Endothelial cell of umbilical vein (primary cell): ENCODE measurements at places on chromosomes 12 and 14. TPM values are rescaled to one million over a fixed set of nuclear protein-coding genes. Genes with fewer than 3 reads are reported as not detected.

The GAS2L3 gene
- total RNA-seq = 39.9 and 47.1 TPM in 2 replicates

GRCh38 chr14:76699939-76700590 lies 61.2 kb upstream of the VASH1 start:
- DNase-seq = no peak

DNA sequence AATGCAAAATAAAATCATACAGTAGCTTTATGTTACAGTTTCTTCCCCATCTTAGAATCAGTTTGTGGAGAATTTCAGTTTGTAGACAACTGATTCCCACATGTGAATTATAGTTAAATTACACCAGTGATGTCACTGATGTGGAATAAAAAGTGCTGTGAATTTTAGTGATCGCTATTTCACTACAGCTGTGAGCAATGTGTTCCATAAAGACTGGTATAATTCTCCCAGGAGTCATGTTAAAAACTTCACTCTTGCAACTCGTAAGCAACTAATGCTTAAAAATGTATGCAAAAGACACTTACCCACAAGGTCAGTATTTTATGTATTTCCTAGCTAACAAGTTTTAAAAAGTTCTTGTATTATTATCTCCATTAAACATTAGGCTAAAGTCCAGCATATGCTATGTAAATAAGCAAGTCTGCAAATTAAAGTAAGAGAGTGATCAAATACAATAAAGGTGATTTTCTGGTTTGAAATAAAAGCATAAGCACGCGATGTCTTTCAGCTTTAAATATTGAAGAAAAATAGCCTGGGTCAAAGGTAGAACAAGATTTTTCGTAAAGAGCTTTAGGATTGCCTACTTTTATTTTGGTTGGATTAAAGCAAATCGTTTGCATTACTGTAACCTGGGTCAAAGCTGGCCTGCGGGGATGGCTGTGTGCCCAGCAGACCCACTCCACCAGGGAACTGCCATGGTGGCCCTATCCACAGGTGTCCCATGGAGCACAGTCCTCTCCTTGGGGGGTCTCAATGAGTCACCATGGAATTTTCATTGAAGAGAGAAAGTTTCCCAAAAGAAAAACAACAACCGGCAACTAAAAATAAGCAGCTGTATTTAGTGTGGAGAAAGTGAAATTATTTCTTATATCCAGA lies 12.7 kb upstream of the LRIG3 start:
- DNase-seq = no peak

GRCh38 chr12:14893506-14894250 lies 8.0 kb upstream of the MGP start:
- peak; percentile 75 for DNase-seq

The LRIG3 gene
- total RNA-seq = 42.9 and 55.5 TPM in 2 replicates

The C12orf43 gene
- 24.7 and 26.1 TPM in 2 replicates for total RNA-seq

DNA sequence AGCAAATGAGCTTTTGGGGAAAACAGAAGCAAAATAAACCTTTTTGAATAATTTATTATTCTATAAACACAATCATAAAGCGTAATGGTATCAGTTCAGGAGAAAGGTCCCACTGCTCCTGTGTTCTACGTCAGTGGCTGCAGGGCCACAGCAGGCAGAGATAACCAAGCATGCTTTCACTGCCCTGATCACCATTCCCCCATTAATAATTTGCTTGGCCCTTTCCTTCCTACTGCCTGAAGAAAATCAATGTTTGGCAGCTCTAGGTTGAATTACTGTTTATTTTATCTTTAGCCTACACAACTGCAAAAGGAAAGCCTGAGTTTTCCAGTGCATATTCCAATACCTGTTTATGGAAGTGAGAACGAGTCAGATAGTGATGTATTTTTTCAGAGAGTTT lies 369.9 kb downstream of the DIO2 start:
- no peak for DNase-seq

GRCh38 chr12:94994312-94994711 lies 9.2 kb downstream of the NDUFA12 start:
- no peak for DNase-seq

DNA sequence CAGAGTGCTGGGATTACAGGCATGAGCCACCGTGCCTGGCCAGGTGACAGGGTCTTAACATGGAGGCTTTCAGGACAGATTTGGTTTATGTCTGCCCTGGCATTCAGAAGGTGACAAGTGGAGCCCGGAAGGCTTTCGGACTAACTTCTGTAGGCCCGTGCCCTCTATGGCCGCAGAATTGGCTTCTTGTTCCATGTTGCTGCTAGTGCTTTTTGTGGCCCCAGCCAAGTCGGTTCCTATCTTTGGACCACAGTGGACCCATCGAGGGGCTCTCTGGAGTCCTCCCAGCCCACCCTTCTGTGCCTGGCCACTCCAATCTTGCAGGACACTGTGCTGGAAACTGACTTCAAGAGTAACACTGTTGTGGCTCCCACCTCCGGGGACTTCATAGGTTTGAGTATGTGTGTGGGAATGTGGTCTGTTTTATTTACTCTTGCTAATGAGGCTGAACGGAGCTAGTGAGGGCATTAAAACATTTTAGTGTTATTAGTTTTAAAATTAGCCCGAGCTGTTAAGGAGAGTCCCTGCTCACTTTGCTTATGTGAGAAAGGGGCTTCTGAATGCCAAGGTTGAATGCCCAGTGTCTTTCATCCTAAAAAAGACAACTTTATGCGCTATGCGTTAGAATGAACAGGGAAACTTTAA lies 245.9 kb downstream of the CACNA1C start:
- DNase-seq = no peak

DNA sequence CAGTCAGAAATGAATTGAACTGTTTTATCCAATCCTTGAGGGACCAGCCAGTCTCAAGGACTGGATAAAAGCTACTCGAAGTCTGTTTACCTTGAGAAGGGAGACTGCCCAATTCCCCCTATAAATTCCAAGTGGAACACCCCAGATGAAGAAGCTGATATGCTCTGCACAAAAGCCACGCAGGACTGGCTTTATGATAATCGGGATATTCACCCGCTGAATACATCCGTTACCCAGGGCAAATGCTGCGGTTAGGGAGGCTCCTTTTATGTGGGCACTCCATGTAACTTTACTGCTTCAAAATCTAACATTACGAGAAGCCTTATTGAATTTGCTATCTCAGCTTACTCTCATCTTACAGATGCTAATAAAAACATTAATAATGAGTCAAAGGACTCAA lies 119.1 kb downstream of the DENND5B start:
- DNase-seq = no peak

The MYH6 gene
- total RNA-seq = not detected in 2 replicates

The TDP1 gene
- total RNA-seq = 30.5 and 33.9 TPM in 2 replicates

- no peak for DNase-seq
Observed at GRCh38 chr12:115468087-115468510, 784.1 kb upstream of the TBX3 start.

DNA sequence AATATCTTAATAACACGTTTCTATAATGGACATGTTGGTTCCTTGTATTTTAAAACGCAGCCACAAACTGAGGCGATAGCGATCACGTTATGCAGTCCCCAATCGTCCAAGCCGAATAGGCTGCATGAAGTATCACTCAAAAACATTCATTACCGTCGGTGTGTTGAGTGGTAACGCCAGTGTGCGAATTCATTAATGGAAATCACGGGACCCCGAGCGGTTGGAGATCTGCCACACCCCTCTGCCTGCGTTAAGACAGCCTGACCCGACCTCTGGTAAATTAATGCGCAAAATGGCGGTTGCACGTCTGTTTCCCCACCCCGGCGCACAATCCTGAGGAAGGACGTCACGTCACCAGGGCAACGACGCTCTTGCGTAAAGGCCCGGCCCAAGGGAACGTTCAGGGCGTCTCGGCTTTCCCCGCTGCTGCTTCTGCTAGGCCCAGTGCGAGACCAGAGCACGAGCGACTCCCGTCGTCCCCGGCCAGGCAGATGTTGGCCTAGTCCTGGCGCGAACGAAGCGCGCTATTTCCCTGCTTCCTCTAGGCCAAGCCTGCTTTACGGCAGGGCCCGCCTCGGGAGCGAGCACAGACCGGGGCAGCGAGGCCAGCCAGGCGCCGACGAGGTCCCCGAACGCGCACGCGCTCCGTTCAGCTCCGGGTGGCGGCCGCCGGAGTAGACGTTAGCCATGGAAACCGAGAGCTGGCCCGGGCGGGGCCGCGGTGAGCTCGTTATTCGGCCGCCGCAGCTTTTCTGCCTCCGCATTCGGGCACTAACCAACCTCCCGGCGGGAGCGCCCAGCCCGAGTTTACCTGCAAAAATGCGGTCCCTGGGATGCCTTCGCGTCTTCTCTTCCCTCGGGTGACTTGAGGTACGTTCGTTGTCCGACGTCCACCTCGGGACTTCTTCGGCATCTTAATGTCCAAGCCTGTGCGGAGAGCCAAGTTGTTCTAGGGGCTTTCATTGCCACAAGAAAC lies at the start of gene PCNX4:
Gene PCNX4 (plus strand): TSS at position 374 of the 976 bp plus-strand sequence. CDS start 15,716 bp downstream, outside the sequence.
- peak; percentile 99 for DNase-seq

The FOXG1 gene
- not detected in 2 replicates for total RNA-seq

The CGRRF1 gene
- total RNA-seq = 15.7 and 15.8 TPM in 2 replicates

GRCh38 chr12:109277899-109278762 lies 31.0 kb downstream of the FOXN4 start:
- DNase-seq = no peak

GRCh38 chr12:9634177-9634803 lies 26.6 kb upstream of the KLRB1 start:
- DNase-seq = peak; percentile 70

The DIO2 gene
- 0.75 TPM in 1 of 2 replicates, not detected in the other for total RNA-seq

GRCh38 chr12:11595080-11595479 lies 54.4 kb upstream of the ETV6 start:
- no peak for DNase-seq

GRCh38 chr12:67355428-67356379 lies 86.5 kb downstream of the CAND1 start:
- peak; percentile 62 for DNase-seq
